ENCODE measurements at places on chromosomes 13 and 19. TPM values are rescaled to one million over a fixed set of nuclear protein-coding genes. Genes with fewer than 3 reads are reported as not detected.

GRCh38 chr13:50277127-50277526, 261.9 kb downstream of the KCNRG start:
- no peak for DNase-seq

DNA sequence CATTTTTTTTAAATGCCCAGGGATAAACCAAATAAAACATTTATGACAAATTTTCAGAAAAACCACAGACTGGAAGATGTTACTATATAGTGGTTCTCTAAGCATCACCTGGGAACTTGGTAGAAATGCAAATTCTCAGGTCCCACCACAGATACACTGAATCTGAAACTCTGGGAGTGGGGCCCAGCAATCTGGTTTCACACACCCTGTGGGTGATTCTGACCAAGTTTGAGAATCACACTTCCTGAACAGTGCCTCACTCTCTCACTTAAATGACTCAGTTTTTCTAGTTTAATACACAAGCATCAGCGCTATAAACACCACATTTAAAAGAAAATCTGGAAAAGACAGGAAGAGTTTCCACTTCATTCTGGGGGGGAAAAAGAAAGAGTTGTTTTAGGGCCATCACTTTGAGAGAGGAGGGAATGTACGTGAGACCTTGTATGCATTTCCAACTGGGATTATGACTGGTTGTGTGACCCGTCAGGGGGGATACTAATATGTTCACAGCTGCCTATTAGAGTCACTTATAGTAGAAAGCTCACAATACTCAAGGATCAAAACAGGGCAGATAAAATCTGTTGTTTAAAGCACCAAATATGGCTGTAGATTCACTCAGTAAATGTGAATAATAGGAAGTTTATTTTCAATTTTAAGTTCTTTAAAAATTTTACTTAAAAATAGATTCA, 567.7 kb downstream of the GPC6 start:
- DNase-seq, result no peak

GRCh38 chr19:47885067-47885463, 1.1 kb downstream of the SULT2A1 start:
- no peak for DNase-seq

- DNase-seq, result no peak
Observed at GRCh38 chr19:1309977-1310852, 24.5 kb downstream of the EFNA2 start.

- DNase-seq, result no peak
Observed at GRCh38 chr13:75554464-75554863, 4.9 kb downstream of the UCHL3 start.

GRCh38 chr19:17829855-17830566, 8.7 kb upstream of the INSL3 start:
- no peak for DNase-seq

GRCh38 chr13:73223372-73223781, 164.6 kb downstream of the KLF5 start:
- no peak for DNase-seq

- DNase-seq, result no peak
Observed at GRCh38 chr13:44402899-44403445, 29.3 kb downstream of the SERP2 start.

The FBXO17 gene
- 31.2 TPM for total RNA-seq

Data from omental fat pad (tissue), 4 donors.